ENCODE measurements at places on chromosomes 16 and 17. TPM values are rescaled to one million over a fixed set of nuclear protein-coding genes. Genes with fewer than 3 reads are reported as not detected.

PPY gene
- not detected for polyA plus RNA-seq

ZP2 gene
- polyA plus RNA-seq, result not detected

KRTAP2-4 gene
- not detected for polyA plus RNA-seq

VTN gene
- 0.06 TPM for polyA plus RNA-seq

NOL3 gene
- 93.9 TPM for polyA plus RNA-seq

MYO1D gene
- polyA plus RNA-seq, result 2.4 TPM

SLC5A11 gene
- polyA plus RNA-seq, result not detected
